ENCODE measurements at places on chromosomes 2 and 18. TPM values are rescaled to one million over a fixed set of nuclear protein-coding genes. Genes with fewer than 3 reads are reported as not detected.
A peak's percentile ranks its signal among the peaks of the same experiment; 100 is the strongest.

DNA sequence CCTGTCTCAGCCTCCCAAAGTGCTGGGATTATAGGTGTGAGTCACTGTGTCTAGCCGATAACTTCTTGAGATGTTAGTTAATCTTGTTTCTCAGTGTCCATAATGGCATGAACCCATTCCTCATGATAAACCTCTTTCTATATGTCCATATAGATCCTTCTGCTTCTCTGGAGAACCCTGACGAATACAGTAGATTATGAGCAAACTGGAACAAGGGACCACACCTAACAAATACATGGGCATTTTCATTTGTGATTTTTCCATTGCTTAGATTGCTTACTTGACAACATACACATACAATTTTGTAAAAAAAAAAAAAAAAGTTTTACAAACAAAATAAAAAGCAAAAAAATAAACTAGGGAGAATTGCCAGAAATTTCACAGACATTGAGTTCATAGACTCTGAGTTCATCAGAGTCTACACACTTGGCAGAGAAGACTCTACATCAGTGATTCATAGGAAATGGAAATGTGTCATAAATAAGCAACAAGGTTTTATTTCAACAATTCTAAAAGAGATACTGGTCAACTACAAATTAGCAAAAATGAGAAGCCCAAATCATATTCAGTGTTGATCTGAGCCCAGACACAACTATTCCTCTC, 96.7 kb downstream of the GALR1 start:
- no peak overlapping the region for H3K4me3 ChIP-seq
- no peak for DNase-seq
- H3K4me1 ChIP-seq = peaks cover 3% of the 10 kb centered on the region
- H3K27ac ChIP-seq = no peak overlapping the region

Gene LRATD1
- not detected for total RNA-seq

- no peak for DNase-seq
- no peak overlapping the region for H3K4me3 ChIP-seq
- no peaks in the 10 kb centered on the region for H3K36me3 ChIP-seq
- H3K27ac ChIP-seq = no peak overlapping the region
- H3K4me1 ChIP-seq = no peaks in the 10 kb centered on the region
These were observed 300.0 kb downstream of the GBX2 start for GRCh38 chr2:235868224-235868623.

- DNase-seq = no peak
- H3K4me1 ChIP-seq = no peaks in the 10 kb centered on the region
- peaks cover 3% of the 10 kb centered on the region for H3K27me3 ChIP-seq
- no peak overlapping the region for H3K4me3 ChIP-seq
- H3K27ac ChIP-seq = no peak overlapping the region
These were observed 197.5 kb upstream of the COPS8 start for GRCh38 chr2:236887953-236888793.

DNA sequence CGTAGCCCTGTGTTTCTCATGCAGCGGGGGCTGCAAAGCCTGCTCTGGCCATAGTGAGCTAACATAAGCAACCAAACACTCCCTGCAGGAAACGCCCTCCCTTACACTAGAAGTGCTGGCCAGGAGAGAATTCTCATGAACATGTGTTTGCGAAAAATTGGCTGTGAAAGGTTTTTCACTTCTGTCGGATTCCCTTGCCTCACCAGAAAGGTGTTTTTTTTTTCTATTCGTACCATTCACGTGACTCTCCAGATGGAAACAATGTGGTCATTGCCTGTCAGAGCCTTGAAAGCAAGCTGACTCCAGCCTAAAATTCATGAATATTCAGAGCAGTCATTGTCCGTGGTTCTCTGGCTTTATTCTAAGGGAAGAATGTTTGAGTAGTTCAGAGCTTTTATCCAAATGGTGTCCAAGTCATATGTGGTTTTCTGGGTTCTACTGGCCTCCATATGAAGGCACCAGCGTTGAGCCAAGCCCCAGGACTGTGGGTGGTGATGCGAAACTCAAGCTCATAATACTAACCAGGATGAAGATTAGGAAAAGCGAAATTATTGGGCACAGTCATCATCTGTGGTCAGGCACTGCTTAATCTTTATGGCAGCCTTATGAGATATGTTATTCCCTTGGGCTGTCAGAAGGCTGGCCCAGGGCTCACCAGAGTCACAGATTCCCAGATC, 236.4 kb downstream of the ALPK2 start:
- H3K4me3 ChIP-seq = no peak overlapping the region
- H3K27ac ChIP-seq = no peak overlapping the region
- H3K36me3 ChIP-seq = no peaks in the 10 kb centered on the region
- H3K27me3 ChIP-seq = no peaks in the 10 kb centered on the region
- DNase-seq = no peak

Gene EVX2
- not detected for total RNA-seq

DNA sequence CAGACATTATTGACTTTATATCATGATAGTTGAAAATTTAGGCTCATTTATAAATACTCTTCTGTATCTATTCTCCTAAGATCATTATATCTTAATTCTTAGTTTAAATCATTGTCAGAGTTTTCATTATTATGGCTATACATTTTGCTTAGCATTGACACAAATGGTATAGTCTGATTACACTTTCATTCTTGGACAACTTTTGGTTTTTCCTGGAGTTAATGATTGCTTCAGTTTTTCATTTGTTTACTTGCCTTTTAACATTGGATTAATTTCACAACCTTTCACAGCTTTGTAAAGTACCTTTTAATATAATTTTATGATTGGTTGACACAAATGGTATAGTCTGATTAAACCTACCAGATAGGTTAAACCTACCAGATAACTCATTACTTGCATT, 298.2 kb downstream of the DYSF start:
- H3K4me3 ChIP-seq = no peak overlapping the region
- peaks cover 17% of the 10 kb centered on the region for H3K27me3 ChIP-seq
- H3K4me1 ChIP-seq = no peaks in the 10 kb centered on the region

GRCh38 chr2:168456521-168457189, 583 bp downstream of the CERS6 start:
- DNase-seq = peak; percentile 58
- no peaks in the 10 kb centered on the region for H3K27me3 ChIP-seq
- H3K4me3 ChIP-seq = no peak overlapping the region
- peaks cover 35% of the 10 kb centered on the region for H3K4me1 ChIP-seq
- H3K36me3 ChIP-seq = peaks cover 13% of the 10 kb centered on the region
- peak overlapping the region; percentile 72 for H3K27ac ChIP-seq

Gene TFCP2L1
- total RNA-seq = not detected

DNA sequence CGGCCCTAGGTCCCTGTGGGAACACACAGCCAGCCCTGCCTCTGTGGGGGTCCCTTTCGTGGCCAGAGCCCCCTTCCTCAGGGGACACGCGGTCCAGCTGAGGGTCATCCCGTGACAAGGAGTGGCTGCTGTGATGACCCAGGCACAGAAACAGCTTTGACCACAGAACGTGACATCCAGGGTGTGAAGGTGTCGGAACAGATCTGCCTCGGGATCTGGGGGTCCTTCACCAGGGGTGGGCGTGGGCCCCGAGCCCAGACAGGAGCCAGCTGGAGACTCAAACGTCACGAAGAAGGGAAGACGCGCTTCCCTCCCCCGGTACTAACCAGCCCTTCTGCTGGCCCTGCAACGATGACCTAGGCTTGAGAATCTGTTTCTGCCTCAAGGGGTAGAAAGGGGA, 75.9 kb downstream of the NFATC1 start:
- no peaks in the 10 kb centered on the region for H3K27me3 ChIP-seq
- DNase-seq = no peak
- no peak overlapping the region for H3K27ac ChIP-seq
- no peak overlapping the region for H3K4me3 ChIP-seq
- peaks cover 59% of the 10 kb centered on the region for H3K36me3 ChIP-seq

GRCh38 chr2:122168799-122169198, 413.3 kb downstream of the TSN start:
- H3K27me3 ChIP-seq = no peaks in the 10 kb centered on the region
- no peak overlapping the region for H3K4me3 ChIP-seq
- H3K4me1 ChIP-seq = no peaks in the 10 kb centered on the region
- H3K27ac ChIP-seq = no peak overlapping the region
- no peak for DNase-seq

DNA sequence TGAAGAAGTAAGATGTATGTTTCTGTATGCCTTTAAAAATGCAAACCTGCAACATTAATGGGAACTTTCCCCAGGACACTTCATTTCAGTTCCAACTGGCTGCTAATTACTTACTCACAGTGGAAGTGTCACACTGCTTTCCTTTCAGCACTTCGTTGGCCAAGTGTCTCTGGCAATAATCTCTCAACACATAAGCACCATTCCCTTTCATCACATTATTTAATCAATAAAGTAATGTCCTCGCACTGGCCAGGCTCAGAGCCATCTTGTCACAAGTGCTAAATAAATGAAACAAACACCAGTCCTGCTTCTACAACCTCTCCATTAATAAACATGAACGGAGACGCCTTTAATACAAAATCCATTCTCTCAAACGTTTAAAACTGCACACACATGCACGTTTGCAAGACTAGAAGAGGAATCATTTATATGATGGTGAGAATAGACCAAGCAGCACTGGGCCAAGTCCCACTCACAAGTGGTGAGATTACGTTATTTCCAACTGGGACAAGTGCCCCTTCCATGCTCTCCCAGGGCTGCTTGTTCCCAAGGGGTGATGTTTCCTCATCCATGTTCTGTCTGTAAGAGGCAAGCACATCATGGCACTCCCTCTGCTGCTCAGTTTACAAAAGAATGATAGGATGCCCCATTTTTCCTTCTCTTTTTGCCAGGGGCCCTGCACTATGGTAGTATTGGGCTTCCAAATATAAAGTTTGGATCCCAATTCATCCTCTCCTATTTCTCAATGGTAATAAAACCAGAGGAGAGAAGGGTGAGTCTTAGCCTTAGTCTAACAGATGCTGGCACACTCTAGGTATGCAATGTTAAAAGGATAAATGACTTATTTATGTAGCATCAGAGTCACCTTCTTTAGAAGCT, 56.8 kb upstream of the ETAA1 start:
- no peak overlapping the region for H3K4me3 ChIP-seq
- H3K36me3 ChIP-seq = no peaks in the 10 kb centered on the region
- DNase-seq = no peak
- peaks cover 2% of the 10 kb centered on the region for H3K27me3 ChIP-seq
- no peaks in the 10 kb centered on the region for H3K4me1 ChIP-seq

DNA sequence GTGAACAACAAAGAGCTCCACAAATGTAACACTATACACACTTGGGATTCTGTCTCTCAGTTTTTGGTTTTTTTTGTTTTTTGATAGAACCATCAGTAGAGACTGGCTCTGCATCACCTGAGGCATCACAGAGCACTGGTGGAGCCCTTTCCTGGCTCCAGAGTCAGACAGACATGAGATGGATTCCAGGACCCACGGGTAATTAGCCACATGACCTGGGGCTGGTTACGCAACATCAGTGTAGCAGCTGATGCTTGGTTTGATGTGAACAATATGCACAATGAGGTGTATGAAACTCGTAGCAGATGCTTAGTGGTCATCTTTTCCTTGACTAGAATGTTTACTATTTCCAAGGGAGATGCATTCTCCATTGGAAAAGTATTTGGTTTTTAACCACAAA, 40.7 kb downstream of the CMPK2 start:
- H3K4me1 ChIP-seq = peaks cover 9% of the 10 kb centered on the region
- H3K4me3 ChIP-seq = no peak overlapping the region

GRCh38 chr2:162706770-162707169, 131.8 kb downstream of the KCNH7 start:
- H3K27ac ChIP-seq = no peak overlapping the region
- H3K4me3 ChIP-seq = no peak overlapping the region
- no peak for DNase-seq
- no peaks in the 10 kb centered on the region for H3K27me3 ChIP-seq

DNA sequence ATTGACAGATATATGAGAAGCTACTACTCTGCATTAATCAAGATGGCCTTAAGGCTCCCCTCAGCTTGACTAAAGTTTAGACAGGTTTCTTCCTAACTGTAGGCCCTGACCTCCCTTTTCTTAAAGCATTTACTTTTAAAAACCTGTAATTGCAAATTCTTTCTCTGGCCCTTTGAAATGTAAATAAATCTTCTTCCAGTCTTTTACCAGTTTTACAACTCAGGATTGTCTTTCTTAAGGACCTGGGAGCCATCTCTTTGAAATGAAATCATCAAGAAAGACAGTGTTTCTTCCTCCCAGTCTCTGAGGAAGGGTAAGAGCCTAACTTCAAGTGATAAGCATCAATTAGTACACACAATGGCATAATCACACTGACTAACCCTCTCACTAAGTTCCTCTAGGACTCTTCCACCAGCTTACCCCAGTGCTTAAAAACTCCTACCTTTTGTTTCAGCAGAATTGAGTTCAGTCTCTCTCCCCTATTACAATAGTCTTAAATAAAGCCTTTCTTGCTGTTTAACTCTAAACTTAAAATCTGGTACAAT, 58.7 kb upstream of the CDH20 start:
- no peaks in the 10 kb centered on the region for H3K27me3 ChIP-seq
- H3K36me3 ChIP-seq = no peaks in the 10 kb centered on the region
- no peak overlapping the region for H3K4me3 ChIP-seq
- no peak overlapping the region for H3K27ac ChIP-seq
- DNase-seq = no peak

Data from activated CD8-positive, alpha-beta T cell treated with anti-CD3 and anti-CD28 coated beads for 36 hours (primary cell).